Fibroblast of lung (primary cell): ENCODE measurements at places on chromosomes 7 and 10. TPM values are rescaled to one million over a fixed set of nuclear protein-coding genes. Genes with fewer than 3 reads are reported as not detected.

DNA sequence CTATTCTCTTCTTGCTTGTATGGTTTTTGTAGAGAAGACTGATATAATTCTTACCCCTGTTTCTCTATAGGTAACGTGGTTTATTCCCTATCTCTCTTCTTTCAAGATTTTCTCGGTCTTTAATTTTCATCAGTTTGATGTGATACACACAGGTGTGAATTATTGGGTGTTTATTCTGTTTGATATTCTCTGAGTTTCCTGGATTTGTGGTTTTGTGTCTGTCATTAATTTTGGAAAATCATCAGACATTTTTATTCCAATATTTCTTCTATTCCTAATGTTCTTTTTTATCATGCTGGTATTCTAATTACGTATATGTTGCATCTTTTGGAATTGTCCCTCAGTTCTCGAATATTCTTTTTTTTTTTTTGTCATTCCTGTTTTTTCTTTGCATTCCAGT, 225.0 kb upstream of the CSTF2T start:
- DNase-seq: no peak

Gene AUTS2
- polyA plus RNA-seq: 0.60 and 2.2 TPM in 2 replicates

GRCh38 chr7:117017017-117017451, 63.7 kb downstream of the ST7 start:
- DNase-seq: no peak

DNA sequence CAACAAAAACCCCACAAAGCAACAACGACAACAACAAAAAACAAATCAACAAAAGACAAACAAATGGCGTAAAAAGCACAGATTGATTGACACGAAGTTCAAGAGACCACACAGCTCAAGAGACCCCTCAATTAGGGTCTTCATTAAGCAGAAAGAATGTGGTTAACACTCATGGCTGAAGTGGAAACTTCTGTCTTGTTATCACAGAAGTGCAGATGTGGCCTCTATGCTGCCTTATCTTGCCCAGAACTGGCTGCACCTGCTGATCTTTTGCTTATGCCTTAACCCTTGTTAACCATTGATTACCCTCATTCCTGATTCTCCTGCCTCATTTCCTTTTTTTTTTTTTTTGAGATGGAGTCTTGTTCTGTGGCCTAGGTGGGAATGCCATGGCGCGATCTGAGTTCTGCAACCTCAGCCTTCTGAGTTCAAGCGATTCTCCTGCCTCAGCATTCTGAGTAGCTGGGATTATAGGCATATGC, 3.5 kb upstream of the DAGLB start:
- no peak for DNase-seq

DNA sequence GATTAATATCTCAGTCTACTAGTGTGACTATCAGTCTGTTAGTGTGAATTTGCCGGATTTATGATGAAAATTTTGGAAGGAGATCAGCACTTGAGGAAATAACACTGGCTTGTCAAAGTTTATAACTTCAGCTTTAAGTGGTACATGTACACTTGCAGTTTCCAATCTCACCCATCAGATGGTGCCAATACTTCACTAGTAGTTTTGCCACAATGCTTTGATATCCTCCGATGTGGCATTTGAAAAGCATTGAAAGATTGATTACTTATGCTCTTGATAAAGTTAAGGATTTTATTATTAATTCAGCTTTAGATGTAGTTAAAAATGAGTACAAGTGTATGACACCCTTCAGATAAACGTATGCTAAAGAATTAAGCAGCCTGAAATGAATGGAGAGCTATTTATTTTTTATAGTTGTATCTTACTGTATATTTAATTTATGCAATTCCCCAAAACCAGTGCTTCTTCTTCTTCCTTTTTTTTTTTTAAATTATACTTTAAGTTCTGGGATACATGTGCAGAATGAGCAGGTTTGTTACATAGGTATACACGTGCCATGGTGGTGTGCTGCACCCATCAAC, 98.2 kb downstream of the ANLN start:
- peak; percentile 77 for DNase-seq

- DNase-seq: peak; percentile 26
These were observed 24.3 kb downstream of the TECTB start for GRCh38 chr10:112307358-112308124.

Gene PLXDC2
- 4.2 and 6.2 TPM in 2 replicates for polyA plus RNA-seq

DNA sequence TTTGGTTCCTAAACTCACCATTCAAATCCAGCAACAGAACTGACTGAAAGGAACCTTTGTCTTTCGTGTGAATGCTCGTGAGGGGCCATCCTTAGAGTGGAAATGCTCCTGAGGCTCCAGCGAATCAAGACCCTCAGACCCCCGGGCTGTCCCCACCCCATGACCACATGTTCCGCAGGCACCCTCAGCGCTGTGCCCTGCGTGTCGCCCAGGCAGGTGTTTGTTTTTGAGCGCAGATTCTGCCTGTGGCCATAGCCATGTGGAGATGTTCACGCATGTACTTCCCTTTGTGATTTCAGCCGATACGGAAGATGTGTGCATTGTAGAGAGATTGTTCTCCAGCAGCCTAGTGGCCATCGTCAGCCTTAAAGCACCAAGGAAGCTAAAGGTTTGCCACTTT, 24.2 kb downstream of the WIPI2 start:
- no peak for DNase-seq

GRCh38 chr10:43036481-43037428, 40.1 kb upstream of the RET start:
- no peak for DNase-seq
